ENCODE measurements at places on chromosomes 3 and 15.

DNA sequence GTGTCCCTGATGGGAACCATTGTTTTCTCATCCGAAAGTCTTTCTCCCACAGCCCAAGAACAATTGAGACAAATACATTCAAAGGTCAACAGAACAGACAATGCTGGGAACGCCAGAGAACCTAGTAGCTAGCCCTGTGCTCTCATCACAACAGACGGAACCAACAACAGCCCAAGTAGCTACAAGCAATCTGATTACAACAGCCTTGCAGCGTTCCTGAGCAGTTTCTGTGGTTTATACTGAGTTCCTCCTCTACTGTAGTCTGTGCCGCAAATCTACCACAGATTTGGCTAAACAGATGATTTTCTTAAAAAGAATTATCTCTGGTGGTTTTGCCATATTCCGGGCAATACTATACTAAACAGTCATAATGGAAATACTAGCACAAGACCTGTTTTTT, 435.6 kb downstream of the MECOM start:
- no peak for DNase-seq

GRCh38 chr15:90002428-90002844, 1.3 kb downstream of the ZNF710 start:
- DNase-seq = peak; percentile 42

DNA sequence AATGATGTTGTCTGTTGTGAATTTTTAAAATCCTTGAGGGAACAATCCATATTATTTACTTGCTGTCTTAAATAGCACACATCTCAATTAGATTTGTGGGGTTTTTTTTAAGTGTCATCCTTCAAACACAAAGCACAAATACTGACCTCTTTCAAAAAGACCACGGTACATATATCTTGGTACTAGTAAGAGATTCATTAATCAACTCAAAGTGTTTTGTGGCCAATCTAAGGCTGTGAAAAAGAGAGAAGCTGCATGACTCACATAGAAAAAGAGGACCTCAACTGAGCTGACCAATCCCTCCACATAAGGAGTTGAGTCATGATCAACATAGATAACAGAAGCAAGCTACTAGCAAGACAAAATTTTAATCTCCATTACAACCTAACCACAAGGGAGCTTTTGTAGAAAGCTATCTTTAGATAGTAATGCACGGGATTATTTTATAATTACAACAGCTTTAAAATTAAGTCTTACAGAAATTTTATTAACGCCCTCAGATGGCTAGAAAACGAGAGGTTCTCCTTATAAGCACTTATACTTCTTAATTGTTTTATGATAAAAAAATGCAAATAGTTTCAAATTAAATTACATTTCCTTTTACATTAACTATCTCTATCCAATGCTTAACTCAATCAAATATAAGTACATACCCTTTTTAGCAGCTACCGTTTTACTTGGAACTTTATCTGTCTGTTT, 60.5 kb downstream of the TOP2B start:
- DNase-seq = peak; percentile 97

DNA sequence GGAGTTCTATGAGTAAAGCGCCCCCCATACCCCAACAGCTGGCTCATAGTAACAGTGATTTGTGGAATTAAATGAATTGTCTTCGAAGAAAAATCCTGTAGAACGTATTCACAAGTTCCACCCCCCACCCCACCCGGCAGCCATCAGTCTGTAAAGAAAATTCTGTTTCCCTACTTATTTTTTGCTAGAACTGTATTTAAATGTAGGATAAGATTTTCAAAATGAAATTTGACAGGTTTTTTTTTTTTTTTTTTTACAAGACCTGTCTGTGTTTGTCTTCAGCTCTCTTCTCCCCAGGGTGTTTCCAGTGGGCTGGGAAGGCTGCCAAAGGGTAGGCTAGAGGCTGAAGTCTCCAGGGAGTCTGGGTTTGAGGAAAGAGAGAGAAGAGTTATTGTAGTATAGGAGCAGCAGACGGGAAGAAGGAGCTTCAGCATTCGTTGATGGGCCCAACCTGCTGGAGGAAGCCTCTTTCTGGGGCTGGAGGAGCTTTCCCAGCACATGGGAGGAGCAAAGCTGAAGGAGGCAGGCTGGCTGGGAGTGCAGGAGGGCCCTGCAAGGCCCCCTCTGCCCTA, 130.6 kb upstream of the SEMA6D start:
- no peak for DNase-seq

DNA sequence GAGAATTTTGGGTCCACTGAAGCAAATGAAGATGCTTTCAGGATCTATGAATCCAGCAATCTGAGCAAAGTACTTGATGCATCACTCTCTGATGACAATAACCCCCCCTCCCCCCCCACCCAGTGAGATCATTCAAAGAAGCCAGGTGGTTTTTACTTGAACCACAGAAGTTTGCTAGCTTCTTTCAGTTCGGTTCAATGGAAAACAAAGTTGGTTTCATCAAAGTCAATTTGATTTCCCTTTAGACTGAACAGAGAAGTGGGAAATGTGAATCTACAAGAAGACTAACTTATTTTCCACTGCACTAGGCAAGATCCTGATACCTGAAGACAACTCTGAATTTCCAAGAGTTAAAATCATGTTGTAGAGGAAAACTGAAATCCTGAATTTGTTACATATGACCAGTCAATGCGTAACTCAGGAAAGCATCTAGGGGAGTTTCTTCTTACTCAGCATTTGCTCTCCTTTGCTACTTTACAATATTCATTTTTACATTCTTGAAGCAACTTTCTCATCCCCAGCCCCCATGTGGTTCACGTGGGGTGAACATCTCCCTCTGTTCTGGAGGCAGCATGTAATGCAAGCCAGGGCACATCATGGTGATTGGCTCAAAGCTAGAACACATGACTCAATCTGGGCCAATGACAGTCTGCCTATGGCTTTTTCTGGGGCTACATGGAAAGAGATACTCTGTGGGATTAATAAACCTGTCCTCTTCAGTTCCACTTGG, 572.6 kb downstream of the FOXP1 start:
- no peak for DNase-seq
